Colonic mucosa (tissue), 4 donors: ENCODE measurements at places on chromosomes 1 and 21. TPM values are rescaled to one million over a fixed set of nuclear protein-coding genes. Genes with fewer than 3 reads are reported as not detected.

GRCh38 chr1:109616391-109616790 is 3.0 kb downstream of the GNAT2 start:
- H3K27ac ChIP-seq, result no peak overlapping the region
- H3K27me3 ChIP-seq, result no peaks in the 10 kb centered on the region
- H3K4me1 ChIP-seq, result peaks cover 12% of the 10 kb centered on the region
- no peak for DNase-seq
- no peak overlapping the region for H3K4me3 ChIP-seq
- no peaks in the 10 kb centered on the region for H3K36me3 ChIP-seq

GRCh38 chr1:92862605-92863004 is 30.8 kb downstream of the RPL5 start:
- H3K4me3 ChIP-seq, result no peak overlapping the region
- no peak overlapping the region for H3K27ac ChIP-seq
- no peaks in the 10 kb centered on the region for H3K4me1 ChIP-seq
- H3K27me3 ChIP-seq, result no peaks in the 10 kb centered on the region
- no peak for DNase-seq

- DNase-seq, result peak; percentile 75
- peak within 1 kb of the TSS; percentile 26 for H3K27ac ChIP-seq
- peaks cover 4% of the 10 kb centered on the region for H3K4me1 ChIP-seq
- H3K4me3 ChIP-seq, result peak within 1 kb of the TSS; percentile 51
Observed at GRCh38 chr1:64469977-64470664, at the start of gene CACHD1. CACHD1 (plus strand) TSS chr1:64470129; CDS start chr1:64470745, 616 bp downstream.

DNA sequence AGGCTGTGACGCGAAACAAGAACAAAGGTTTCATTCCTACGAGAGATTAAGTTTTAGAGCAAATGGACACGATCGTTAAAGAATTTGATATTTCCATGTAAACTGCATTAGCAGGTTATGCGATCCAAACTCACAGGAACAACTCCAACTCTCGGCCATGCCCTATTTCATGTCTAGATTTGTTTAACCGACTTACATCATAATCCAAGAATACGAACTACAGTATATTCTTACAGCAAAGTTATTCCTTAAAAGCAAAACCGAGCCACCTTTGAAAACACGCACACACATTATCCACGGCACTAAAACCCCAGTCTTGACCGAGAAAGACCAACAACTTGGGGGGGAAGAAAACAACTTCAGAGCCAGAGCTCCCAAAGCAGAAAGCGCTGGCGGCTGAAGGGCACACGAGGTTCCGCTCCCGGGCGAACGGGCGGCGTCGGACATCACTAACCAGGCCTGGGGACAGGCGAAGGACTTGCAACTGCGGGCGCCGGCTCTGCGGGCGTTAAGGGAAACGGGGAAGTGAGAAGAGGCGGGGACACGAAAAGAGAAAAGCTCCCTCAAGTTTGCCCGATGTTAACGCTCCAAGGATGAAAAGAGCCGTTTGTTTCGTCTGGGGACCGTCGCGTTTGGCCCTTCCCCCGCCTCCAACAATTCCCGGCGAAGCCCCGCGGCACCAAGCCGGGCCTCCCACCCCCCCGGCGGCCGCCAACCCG is 690 bp downstream of the B3GALNT2 start:
- H3K4me1 ChIP-seq, result peaks cover 3% of the 10 kb centered on the region
- peak overlapping the region; percentile 96 for H3K27ac ChIP-seq
- peak; percentile 65 for DNase-seq
- H3K4me3 ChIP-seq, result peak overlapping the region; percentile 85
- no peaks in the 10 kb centered on the region for H3K27me3 ChIP-seq

The TEX38 gene
- total RNA-seq, result not detected

- no peak overlapping the region for H3K27ac ChIP-seq
- H3K27me3 ChIP-seq, result no peaks in the 10 kb centered on the region
- H3K4me3 ChIP-seq, result no peak overlapping the region
Observed at GRCh38 chr1:89364954-89365550, 1.2 kb downstream of the GBP6 start.

DNA sequence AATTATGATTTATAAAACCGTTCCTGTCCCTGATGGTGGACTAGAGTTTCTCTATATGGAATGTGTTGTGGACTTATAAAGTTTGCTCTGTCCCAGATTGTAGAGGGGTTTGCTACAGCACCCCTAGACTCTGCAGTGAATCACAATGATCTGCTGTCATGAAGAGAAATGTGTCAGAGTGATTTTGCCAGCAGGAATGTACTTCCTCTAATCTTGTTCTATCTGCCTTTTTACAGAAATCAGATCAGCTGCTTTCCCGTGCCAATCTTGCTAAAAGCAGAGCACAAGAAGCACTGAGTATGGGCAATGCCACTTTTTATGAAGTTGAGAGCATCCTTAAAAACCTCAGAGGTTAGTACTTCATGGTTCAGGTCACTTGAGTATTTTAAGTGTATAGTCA is 52.0 kb downstream of the LAMC2 start:
- H3K4me1 ChIP-seq, result no peaks in the 10 kb centered on the region
- no peak overlapping the region for H3K4me3 ChIP-seq
- no peaks in the 10 kb centered on the region for H3K36me3 ChIP-seq
- H3K27ac ChIP-seq, result no peak overlapping the region

- no peak overlapping the region for H3K4me3 ChIP-seq
- no peak for DNase-seq
- no peak overlapping the region for H3K27ac ChIP-seq
- H3K36me3 ChIP-seq, result no peaks in the 10 kb centered on the region
Observed at GRCh38 chr1:62952596-62952995, 168.7 kb downstream of the ATG4C start.

The ACKR1 gene
- 23.9 TPM for total RNA-seq

DNA sequence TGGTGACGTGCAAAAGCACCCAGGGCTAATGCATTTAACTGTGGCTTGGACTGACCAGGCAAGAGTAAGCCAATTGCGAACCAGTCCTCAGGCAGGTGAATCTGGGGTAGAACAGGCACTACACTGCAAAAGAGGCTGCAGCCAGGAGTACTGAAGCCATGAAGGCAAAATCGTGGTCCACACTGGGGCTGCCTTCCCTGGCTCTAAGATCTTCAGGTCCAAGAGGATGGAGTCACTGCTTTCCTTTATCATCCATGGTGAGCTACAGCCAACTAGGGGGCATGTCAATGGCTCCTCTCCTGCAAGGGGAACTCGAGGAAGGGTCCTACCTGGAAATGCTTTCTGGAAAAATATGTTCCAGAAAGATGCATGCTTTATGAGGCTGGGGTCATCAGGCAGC is 100.6 kb upstream of the AJAP1 start:
- H3K27ac ChIP-seq, result no peak overlapping the region
- H3K4me3 ChIP-seq, result no peak overlapping the region
- H3K27me3 ChIP-seq, result no peaks in the 10 kb centered on the region
- no peaks in the 10 kb centered on the region for H3K4me1 ChIP-seq

DNA sequence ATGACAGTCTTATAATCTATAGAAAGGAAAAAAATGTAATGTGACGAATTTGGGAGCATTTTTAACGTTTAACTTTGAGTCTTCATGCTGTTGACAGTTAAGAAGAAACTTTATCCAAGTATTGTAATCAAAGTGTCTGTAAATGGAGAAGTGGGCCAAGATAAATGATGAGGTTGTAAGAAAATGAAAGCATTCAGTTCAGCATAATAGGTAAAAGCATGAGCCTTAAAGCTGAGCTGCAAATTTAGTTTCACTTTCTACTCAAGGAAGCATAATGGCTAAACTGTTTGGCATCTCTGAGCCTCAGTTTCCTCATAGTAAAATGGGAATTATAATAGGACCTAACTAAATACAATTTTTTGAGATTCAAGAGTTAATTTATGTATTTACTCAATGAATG is 1554.8 kb downstream of the KCNT2 start:
- no peak overlapping the region for H3K27ac ChIP-seq
- H3K4me1 ChIP-seq, result no peaks in the 10 kb centered on the region
- H3K36me3 ChIP-seq, result no peaks in the 10 kb centered on the region
- no peak for DNase-seq
